ENCODE measurements at places on chromosomes 2 and 18.

DNA sequence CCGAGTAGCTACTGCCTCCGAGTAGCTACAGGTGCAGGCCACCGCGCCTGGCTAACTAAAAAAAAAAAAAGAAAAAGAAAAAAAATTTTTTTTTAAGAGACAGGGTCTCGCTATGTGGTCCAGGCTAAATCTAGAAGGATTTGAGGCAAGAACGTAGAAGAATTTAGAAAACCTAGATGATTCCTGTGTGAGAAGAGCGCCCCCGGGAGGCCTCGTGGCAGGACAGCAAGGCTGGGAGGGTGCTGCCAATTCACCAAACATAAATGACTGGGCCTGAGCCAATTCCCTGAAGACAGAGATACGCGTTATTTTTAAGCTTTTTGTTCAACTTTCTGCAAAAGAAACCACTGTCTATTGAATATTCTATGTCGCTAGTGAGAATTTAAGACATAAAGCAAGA, 90.1 kb upstream of the TGFA start:
- DNase-seq: peak; percentile 9

DNA sequence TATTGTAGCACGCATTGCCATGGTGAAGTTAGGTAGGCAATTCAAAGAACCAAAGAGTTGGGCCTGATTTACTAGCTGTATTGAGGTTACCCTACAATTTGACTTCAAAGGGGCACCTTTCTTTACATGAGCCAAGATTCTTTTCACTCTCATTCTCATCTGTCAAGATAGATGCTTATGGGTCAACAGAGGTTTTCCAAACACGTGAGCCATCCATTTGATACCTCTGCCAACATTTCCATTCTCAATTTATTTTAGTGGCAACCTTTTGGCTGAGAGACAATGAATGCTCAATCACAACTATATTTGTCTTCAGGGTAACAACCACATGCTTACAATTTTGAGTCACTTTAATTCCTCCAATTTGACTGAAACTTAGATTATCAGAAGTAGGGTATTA, 370.6 kb upstream of the CDH20 start:
- DNase-seq: no peak

DNA sequence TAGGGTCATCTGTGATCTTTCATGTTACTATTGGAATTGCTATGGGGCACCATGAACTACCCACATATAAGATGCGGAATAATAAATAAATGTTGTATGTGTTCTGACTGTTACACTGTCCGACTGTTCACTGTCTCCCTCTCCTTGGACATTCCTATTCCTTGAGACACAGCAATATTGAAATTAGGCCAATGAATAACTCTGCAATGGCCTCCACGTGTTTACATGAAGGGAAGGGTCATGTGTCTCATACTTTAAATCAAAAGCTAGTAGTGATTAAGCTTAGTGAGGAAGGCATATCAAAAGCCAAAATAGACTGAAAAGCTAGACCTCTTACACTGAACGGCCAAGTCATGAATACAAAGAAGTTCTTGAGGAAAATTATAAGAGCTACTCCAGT, 751.3 kb downstream of the SOCS6 start:
- no peak for DNase-seq

DNA sequence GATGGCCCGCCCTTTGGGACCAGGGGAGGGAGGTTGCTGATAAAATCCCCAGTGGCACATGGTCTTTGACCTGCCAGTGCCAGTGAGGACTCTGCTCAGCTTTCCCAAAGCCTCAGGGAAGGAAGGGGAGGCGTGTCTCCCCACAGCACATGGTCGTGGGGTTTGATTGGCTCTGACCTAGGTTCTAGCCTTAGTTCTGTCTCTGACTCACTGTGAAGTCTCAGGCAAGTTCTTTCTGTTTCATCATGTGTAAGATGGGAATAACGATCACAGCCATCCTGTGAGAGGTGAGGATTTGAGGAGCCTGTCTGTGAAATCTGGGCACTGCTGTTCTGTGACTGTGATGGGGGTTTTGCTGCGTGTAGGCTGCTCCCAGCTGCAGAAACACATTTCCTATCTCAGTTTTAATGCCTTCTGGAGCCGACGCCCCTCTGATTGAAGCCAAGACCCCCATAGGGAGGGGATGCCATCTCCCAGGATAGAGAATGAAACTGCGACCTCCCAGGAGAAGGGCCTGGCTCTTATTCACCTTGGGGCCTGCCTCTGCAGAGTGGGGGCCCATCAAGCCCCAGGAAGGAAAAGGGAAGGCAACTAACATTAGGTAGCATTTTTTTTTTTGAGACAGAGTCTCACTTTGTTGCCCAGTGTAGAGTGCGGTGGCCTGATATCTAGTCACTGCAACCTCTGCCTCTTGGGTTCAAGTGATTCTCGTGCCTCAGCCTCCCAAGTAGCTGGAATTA, 84.0 kb downstream of the DDX1 start:
- DNase-seq: peak; percentile 13

- DNase-seq: peak; percentile 25
These were observed 76.4 kb upstream of the CNGA3 start for GRCh38 chr2:98269830-98270229.

DNA sequence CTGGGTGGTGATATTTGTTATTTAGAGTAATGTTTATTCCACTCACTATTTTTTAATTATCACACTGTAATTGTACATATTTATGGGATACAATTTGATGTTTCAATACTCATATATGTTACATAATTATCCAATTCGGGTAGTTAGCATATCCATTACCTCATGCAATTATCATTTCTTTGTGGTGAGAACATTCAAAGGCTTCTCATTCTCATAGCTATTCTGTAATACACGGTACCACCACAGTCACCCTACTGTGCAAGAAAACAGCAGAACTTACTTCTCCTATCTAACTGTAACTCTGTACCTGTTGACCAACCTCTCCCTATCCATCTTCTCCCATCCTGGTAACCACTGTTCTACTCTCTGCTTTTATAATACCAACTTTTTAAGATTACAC, 4.6 kb downstream of the TBC1D8 start:
- DNase-seq: no peak

DNA sequence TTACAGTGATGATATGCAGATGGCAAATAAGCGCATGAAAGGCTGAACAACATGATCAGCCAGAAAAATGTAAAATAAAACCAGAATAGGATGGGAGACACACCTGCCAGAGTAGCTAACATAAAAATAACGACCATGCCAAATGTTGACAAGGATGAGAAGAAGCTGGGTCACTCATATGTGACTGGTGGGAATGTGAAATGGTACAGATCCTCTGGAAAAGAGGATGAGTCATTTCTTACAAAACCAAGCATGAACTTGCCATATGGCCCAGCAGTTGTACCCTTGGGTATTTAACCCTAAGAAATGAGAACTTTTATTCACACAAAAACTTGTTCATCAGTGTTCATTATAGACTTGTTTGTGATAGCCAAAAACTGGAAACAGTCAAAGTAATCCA, 143.8 kb downstream of the SH3BP4 start:
- peak; percentile 62 for DNase-seq

- DNase-seq: no peak
These were observed 8.5 kb downstream of the ZNF516 start for GRCh38 chr18:76486574-76486973.

- DNase-seq: no peak
These were observed 14.6 kb upstream of the CHAC2 start for GRCh38 chr2:53753041-53753440.

DNA sequence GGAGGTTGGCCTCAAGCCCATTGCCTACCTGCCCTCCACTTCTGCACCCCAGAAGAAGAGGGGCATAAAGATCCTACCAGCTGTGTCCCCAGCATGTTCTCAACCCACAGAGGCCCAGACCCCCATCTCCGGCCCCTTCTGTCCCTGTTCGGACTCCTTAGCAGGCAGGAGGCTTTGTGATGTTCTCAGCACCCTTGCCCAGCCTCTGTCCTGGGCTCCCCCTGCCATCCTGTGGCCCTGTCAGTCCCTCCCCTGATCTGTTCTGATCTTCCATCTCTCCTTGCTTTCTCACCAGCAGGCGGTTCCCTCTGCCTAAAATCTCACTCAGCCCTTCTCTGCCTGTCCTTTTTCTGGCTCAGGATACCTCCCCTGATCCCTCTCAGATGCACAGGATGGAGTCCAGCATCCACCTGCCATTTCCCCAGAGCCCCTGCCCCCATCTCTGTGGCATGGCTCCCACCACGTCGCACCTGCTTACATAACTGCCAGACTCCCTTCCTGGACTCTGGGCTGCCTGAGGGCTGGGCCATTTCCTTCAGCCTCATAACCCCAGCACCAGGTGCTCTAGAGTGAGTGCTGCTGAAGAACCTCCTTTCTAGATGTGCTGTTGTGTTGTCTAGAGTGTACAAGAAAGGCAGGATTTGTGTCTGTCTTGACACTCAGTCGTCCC, 134.0 kb downstream of the CTIF start:
- DNase-seq: no peak

DNA sequence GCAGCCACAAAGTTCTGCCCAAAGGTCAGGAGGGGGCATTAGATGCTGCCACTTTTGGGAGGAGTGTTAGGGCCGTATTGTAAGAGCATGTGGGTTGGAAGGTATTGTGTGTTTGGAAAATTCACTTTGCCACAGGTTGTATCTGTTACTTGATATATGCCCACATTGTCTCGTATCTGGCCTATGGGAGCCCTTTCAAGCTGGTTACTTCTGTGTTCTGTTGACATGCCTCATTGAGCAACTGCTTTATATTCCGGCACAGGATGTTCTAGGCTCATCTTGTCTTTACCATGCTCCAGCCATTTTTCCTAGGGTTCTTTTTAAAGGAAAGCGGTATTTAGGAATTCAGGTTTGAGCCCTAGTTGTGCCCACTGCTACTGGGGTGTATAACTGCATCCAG, 6.0 kb downstream of the ADNP2 start:
- no peak for DNase-seq

GRCh38 chr2:200703127-200703925, 108.4 kb upstream of the BZW1 start:
- DNase-seq: peak; percentile 65

DNA sequence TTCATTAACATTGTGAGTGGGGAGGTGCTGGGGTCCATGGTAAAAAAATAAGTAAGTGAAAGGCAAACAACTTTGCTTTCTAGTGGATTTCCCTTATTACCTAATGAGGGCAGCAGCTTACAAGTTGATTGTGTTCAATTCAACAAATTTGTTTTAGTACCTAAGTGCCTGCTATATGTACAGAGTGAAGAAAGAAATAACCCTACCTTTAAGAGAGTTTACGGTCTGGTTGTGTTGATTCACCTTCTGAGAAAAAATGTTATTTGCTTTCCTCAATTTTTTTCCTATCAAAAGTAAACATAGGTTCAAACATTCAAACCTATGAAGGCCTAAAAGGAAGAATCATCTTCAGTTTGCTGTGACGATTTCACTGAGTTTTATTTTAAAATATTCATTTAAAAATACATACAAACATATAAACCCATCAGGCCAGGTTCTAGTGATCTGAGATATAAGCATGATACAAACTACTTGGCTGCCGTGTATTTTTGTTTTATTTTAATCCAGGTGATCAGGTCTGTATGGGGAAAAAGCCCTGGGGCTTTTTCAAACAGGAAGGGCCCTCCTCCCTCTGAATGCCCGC, 1.5 kb upstream of the SPTBN1 start:
- DNase-seq: no peak

GRCh38 chr2:10196110-10196892, 73.8 kb downstream of the RRM2 start:
- DNase-seq: no peak

GRCh38 chr2:8679827-8680731, 1.8 kb upstream of the ID2 start:
- DNase-seq: peak; percentile 72

- peak; percentile 78 for DNase-seq
These were observed 336.5 kb downstream of the TNS1 start for GRCh38 chr2:217666338-217666737.

DNA sequence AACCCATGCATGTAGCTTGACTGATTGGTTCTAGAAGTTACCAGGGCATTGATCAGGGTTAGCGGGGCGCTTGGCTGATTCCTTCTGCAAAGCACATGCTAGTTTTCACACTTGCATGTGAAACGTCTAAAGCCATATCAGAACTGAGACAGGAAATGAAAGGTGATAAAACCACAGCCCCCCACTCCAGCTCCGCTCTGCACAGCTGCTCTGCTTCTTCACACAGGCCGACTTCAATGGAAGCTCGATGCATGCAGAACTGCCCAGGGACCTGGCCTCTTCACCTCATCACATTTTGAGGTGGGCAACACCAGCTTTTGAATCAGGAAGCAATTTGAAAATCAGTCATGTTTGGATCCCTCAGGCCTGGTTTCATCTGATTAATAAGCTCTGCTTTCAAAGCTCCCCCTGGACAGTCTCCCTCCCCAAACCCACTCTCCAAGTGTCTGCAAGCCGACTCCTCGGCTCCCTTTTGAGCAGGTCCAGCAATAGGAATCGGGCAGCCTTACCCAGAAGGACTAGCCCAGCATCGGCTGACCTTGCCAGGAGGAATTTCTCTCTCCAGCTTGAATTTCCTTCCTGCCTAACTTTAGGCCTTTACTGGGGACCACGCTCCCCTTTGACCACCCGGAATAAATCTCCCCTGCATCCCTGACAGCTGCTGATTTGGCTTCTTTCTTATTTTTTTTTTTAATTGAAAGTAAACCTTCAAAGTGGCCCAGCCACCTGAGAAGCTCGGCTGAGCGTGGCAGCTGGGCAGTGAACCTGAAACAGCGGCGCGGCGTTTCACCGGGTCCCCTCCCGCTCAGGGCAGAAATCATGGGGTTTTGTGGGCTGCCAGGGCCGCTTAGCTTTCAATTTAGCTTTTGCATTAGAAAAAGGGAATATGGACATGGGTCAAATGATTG, 31.7 kb downstream of the HRH4 start:
- no peak for DNase-seq

GRCh38 chr18:76564655-76565237, 69.7 kb upstream of the ZNF516 start:
- DNase-seq: no peak

- peak; percentile 92 for DNase-seq
These were observed 175.7 kb upstream of the RND3 start for GRCh38 chr2:150663143-150663542.

DNA sequence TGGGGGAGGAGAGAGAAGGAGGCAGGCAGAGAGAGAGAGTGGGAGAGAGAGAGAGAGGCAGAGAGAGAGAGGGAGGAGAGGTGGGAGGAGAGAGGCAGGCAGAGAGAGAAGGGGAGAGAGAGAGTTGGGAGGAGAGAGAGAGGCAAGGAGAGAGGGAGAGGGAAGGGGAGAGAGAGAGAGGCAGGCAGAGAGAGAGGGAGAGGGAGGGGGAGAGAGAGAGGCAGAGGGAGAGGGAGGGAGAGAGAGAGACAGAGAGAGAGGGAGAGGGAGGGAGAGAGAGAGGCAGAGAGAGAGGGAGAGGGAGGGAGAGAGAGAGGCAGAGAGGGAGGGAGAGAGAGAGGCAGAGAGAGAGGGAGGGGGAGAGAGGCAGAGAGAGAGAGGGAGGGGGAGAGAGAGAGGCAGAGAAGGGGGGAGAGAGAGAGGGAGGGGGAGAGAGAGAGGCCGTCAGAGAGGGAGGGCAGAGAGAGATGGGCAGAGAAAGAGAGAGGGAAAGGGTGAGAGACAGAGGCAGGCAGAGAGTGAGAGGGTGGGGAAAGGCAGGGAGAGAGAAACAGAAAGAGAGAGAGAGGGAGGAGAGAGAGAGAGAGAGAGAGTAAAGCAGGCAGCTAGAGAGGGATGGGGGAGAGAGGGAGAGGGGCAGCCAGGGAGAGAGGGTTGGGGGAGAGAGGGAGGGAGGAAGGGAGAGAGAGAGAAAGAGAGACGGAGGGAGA, 122.2 kb upstream of the PXDN start:
- DNase-seq: no peak
